ENCODE measurements at places on chromosomes 7 and 10. TPM values are rescaled to one million over a fixed set of nuclear protein-coding genes. Genes with fewer than 3 reads are reported as not detected.

The NPSR1 gene
- not detected for total RNA-seq

- H3K27ac ChIP-seq = peak within 1 kb of the TSS; percentile 90
- H3K4me3 ChIP-seq = peak within 1 kb of the TSS; percentile 99
- peak; percentile 79 for DNase-seq
- peaks cover 17% of the 10 kb centered on the region for H3K4me1 ChIP-seq
- no peaks in the 10 kb centered on the region for H3K36me3 ChIP-seq
These were observed at the start of gene PRKG1 for GRCh38 chr10:51074238-51075028. PRKG1 (plus strand) TSS chr10:51074487.

GRCh38 chr10:76080451-76080850, 649.0 kb downstream of the LRMDA start:
- H3K36me3 ChIP-seq = no peaks in the 10 kb centered on the region
- no peak overlapping the region for H3K27ac ChIP-seq
- H3K27me3 ChIP-seq = peaks cover 11% of the 10 kb centered on the region
- H3K4me3 ChIP-seq = no peak overlapping the region

GRCh38 chr7:102208826-102209225, 77.8 kb upstream of the SH2B2 start:
- H3K36me3 ChIP-seq = peaks cover 8% of the 10 kb centered on the region
- H3K27me3 ChIP-seq = no peaks in the 10 kb centered on the region
- H3K4me3 ChIP-seq = no peak overlapping the region
- H3K4me1 ChIP-seq = peaks cover 9% of the 10 kb centered on the region
- H3K27ac ChIP-seq = no peak overlapping the region

The DIP2C gene
- 23.1 TPM for total RNA-seq

DNA sequence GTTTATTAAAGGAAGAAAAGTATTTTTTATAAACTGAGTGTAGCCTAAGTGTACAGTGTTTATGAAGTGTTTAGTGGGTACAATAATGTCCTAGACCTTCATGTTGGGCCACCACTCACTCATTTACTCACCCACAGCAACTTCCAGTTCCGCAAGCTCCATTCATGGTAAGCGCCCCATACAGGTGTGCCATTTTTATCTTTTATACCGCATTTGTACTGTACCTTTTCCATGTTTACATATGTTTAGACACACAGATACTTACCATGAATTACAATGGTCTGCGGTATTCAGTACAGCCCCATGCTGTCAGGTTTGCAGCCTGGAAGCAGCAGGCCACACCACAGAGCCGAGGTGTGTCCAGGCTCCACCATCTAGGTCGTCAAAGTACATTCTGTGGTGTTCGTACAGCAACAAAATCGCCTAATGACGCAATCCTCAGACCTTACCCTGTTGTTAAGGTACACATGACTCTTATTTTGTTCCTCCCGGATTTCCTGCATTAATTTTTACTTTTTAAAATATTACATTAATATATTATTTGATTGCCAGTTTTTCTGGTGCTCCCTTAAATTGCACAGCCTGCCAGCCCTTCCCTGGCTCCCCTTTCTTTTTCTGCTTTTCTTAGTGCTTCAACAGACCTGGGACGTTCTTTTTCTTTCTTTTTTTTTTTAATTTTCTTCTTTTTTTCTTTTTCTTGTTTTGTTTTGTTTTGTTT, 881 bp upstream of the SSBP1 start:
- H3K27ac ChIP-seq = peak overlapping the region; percentile 98
- peaks cover 14% of the 10 kb centered on the region for H3K36me3 ChIP-seq
- H3K4me3 ChIP-seq = peak overlapping the region; percentile 98
- H3K27me3 ChIP-seq = no peaks in the 10 kb centered on the region
- H3K4me1 ChIP-seq = peaks cover 17% of the 10 kb centered on the region

DNA sequence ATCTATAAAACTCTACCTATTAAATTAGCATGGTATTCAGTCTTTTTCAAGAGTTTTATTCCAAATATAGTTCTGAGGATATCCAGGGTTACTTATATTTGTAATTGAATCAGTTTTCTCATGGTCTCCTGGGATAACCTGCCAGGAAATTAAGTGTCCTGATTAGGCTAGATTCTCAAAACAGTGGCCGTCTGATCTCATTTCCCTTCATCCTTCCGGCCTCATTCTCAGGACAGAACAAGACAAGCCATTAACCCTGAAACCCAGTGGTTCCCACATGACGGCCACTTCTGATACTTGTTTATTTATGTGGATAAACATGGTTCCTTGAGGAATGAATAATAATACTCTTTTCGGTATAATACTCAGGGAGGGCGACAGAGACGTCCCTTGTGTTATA, 417.6 kb upstream of the POT1 start:
- H3K27me3 ChIP-seq = no peaks in the 10 kb centered on the region
- no peaks in the 10 kb centered on the region for H3K4me1 ChIP-seq
- H3K4me3 ChIP-seq = no peak overlapping the region
- DNase-seq = no peak
- H3K36me3 ChIP-seq = no peaks in the 10 kb centered on the region
- H3K27ac ChIP-seq = no peak overlapping the region

DNA sequence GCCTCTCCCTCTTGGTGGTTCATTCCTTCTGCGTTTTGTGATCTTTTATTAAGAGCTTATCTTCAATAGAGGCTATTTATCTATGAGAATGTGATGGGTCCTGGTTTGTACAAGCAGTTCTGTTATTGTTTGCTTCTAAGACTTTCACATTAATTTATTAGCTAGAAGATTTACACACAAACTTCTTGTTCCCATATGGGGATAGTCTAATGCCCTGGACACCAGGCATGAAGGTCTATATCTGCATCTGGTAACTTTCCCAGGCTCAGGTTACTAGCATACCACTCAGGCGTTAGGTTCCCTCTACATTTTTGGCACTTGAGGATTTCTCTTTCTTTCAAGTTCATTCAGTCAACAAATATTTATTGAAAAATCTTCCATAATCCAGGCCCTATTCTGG, 7.7 kb downstream of the XPNPEP1 start:
- no peak for DNase-seq
- peak overlapping the region; percentile 79 for H3K27ac ChIP-seq
- no peaks in the 10 kb centered on the region for H3K27me3 ChIP-seq

The GNG11 gene
- not detected for total RNA-seq

- H3K36me3 ChIP-seq = no peaks in the 10 kb centered on the region
- no peak overlapping the region for H3K4me3 ChIP-seq
- DNase-seq = no peak
- peaks cover 2% of the 10 kb centered on the region for H3K27me3 ChIP-seq
- H3K4me1 ChIP-seq = no peaks in the 10 kb centered on the region
These were observed 282.2 kb downstream of the NEBL start for GRCh38 chr10:20614911-20615310.

GRCh38 chr10:110269374-110270318, 35.1 kb downstream of the SMNDC1 start:
- no peak overlapping the region for H3K4me3 ChIP-seq
- no peak overlapping the region for H3K27ac ChIP-seq
- H3K36me3 ChIP-seq = no peaks in the 10 kb centered on the region
- H3K27me3 ChIP-seq = no peaks in the 10 kb centered on the region
- no peak for DNase-seq
- peaks cover 31% of the 10 kb centered on the region for H3K4me1 ChIP-seq

GRCh38 chr7:77813180-77813579, 14.6 kb downstream of the PHTF2 start:
- peaks cover 37% of the 10 kb centered on the region for H3K36me3 ChIP-seq
- no peak for DNase-seq
- no peak overlapping the region for H3K27ac ChIP-seq
- H3K4me1 ChIP-seq = peaks cover 8% of the 10 kb centered on the region
- H3K27me3 ChIP-seq = no peaks in the 10 kb centered on the region

GRCh38 chr7:3267966-3268690, 32.9 kb upstream of the SDK1 start:
- H3K4me3 ChIP-seq = no peak overlapping the region
- no peaks in the 10 kb centered on the region for H3K36me3 ChIP-seq
- H3K27ac ChIP-seq = peak overlapping the region; percentile 24
- DNase-seq = no peak
- peaks cover 17% of the 10 kb centered on the region for H3K27me3 ChIP-seq
- H3K4me1 ChIP-seq = peaks cover 14% of the 10 kb centered on the region

GRCh38 chr10:35510891-35511290, 94.2 kb upstream of the GJD4 start:
- peaks cover 1% of the 10 kb centered on the region for H3K4me1 ChIP-seq
- H3K4me3 ChIP-seq = no peak overlapping the region
- H3K27me3 ChIP-seq = no peaks in the 10 kb centered on the region
- no peak overlapping the region for H3K27ac ChIP-seq

The FAM25C gene
- not detected for total RNA-seq

GRCh38 chr7:123747620-123748141, 1.1 kb downstream of the WASL start:
- H3K27me3 ChIP-seq = no peaks in the 10 kb centered on the region
- H3K4me1 ChIP-seq = peaks cover 44% of the 10 kb centered on the region
- peak overlapping the region; percentile 96 for H3K4me3 ChIP-seq
- DNase-seq = no peak
